ENCODE measurements at places on chromosomes 4 and X. TPM values are rescaled to one million over a fixed set of nuclear protein-coding genes. Genes with fewer than 3 reads are reported as not detected.

GRCh38 chr4:149791851-149792250 lies 23.8 kb downstream of the IQCM start:
- DNase-seq: no peak

Gene CXCL1
- total RNA-seq: 0.59 TPM

DNA sequence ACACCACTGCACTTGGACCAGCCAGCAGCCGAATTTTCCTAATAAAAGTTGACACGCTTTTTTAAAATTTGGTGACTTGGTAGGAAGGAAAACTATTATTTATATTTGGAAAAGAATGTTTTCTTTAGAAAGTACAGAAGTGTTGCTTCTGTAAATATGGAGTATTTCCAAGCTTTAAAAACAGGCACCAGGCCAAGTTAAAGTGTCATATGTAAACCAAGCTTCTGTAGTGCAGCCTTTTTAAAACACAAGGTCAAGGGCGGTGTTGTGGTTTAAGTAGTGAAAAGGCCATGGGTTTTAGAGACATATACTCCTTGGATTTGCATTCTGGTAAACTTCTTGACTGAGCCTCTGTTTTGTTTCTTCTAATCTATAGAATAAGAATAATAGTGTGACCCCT lies 62.7 kb downstream of the TRIM2 start:
- no peak for DNase-seq

DNA sequence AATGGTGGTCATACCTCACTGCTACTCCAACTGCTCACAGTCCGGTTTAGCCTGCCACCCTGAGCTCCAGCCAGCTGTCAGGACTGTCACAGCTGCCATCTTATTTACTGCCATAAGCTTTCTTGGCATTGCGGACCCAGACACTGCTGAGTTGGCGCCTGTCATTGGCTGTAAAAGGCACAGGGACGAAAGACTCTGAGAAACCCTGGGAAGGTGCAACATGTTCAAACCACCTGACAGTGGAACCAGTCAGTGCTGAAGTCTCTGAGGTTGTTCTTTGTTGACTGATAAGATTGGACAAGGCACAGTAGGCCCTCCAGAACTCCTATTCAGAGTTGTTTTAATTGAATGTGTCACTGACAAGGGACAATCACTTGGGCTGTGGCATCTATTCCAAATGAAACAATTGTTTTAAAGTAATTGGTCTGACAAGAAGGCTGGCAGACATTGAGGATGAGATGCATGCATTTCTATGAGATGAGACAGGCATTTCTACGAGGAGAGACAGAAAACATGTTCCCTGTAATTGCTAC lies 927.8 kb downstream of the STPG2 start:
- DNase-seq: no peak

Gene UGT8
- 0.73 TPM for total RNA-seq

GRCh38 chr4:121792966-121793365 lies 8.2 kb upstream of the EXOSC9 start:
- no peak for DNase-seq

DNA sequence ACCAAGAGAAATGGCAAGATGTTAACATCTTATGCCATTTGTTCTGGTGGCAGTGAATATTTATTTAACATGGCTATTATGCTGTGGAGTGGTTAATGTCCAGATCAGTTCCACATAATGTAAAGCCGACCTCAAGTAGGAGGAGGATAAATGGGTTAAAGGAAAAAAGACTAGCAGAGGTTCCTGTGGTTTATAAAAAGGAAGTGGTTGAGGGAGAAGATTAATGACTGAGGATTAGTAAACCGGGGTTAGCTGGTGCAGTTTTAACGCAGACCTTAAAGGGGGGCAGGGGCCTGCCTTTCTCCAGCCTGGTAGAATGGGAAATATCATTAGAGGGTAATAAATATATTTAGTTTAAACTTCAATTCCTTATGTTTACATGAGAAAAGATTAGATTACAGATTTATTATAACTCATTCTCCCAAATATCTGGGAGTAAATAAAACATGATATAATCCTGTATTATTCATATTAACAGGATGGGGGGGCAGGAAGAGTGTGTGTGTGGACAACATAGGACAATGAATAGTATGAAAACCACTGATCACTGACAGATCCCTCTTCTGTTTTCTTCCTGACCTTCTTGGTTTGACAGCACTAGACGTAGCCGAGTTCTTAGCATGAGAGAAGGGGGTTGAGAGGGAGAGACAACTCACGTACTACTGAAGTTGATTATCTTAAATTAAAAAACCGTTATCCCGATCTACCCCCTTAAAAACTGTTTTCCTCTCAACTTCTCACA lies 124.1 kb upstream of the LIMCH1 start:
- no peak for DNase-seq

Gene SHROOM4
- total RNA-seq: 10.0 TPM

Gene LNX1
- 46.6 TPM for total RNA-seq

GRCh38 chr4:147284256-147284835 lies 196.6 kb upstream of the EDNRA start:
- DNase-seq: no peak

DNA sequence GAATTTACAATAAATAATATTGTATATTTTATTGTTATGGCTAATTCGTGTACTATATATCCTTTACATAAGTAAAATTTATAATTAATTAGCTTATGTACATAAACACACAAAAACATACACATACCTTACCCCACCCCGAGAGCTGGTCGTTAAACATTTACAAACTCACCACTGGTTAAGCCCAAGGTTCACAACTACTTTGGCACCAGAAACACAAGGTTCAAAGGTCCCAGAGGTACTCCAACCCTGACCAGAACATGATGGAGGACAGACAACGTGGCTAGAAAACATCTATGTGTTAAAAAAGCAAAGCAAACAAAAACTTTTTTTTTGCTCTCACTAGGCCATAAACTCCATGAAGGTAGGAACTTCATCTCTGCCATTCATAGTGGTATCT lies 37.7 kb downstream of the SLC25A5 start:
- no peak for DNase-seq

Data from suprapubic skin (tissue), 4 donors.